ENCODE measurements at places on chromosomes 1 and 21. TPM values are rescaled to one million over a fixed set of nuclear protein-coding genes. Genes with fewer than 3 reads are reported as not detected.

OXCT2 gene
- total RNA-seq = 7.0 TPM

- no peak for DNase-seq
Measured at GRCh38 chr1:171833091-171833825, 8.0 kb upstream of the DNM3 start.

VHLL gene
- not detected for total RNA-seq

- DNase-seq = no peak
Measured at GRCh38 chr1:153627715-153628626, at the start of gene S100A1. TSS of gene S100A1 (plus strand) at chr1:153628434. CDS start at chr1:153630522, 2,088 bp downstream.

GRCh38 chr1:29264773-29265389 lies 28.6 kb downstream of the PTPRU start:
- no peak for DNase-seq

- DNase-seq = no peak
Measured at GRCh38 chr1:247112479-247112781, 8.3 kb upstream of the ZNF669 start.

GRCh38 chr1:224632921-224633321 lies 16.8 kb downstream of the CNIH3 start:
- no peak for DNase-seq

DNA sequence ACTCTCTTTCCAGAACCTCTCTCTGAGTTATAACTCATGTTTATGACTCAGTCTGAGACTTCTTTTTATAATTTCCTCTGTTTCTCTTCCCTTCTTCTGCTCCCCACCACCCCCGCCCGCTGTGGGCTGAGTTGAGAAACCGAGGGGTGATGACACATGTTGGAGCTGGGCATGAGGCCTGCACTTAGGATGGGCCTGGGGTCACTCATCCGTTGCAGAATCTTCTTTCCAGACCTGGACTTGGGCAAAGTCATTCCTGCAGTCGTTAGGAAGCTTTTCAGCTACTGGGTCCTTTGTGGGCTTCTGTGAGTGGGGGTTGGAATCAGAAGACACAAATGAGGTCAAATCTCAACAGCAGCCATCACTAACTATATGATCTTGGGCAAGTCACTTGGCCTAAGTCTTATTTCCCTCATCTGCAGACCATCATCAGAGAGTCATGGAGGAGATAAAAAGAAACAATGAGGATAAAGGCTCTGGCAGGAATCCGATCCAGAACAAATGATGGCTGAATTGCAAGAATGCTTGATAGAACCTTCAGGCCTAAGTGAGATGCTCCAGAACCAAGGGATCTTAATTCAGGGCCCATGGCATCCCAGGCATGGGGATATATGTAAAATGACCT lies 53.4 kb downstream of the RPS6KA1 start:
- DNase-seq = no peak

SLC9C2 gene
- total RNA-seq = not detected

DNA sequence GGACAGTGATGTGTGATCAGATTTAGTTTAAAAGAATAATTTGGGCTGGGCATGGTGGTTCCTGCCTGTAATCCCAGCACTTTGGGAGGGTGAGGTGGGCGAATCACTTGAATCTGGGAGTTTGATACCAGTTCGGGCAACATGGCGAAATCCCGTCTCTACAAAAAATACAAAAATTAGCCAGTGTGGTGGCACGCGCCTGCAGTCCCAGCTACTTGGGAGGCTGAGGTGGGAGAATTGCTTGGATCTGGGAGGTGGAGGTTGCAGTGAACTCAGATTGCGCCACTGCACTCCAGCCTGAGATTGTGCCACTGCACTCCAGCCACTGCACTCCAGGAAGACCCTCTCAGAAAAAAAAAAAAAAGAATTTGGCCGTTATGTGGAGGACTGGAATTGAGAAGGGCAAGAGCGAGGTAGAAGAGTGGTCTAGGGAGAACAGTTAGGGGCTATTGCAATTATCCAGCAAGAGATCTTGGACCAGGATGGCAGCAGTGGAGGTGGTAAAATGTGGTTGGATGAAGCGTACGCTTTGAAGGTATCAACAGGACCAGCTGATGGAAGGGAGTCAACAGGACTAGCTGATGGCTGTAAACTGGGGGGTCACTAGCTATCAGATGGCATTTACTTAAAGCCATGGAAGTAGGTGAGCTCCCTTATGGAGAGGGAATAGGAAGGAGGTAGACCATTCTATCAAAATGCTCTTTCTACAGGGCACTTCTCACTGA lies 9.6 kb downstream of the BTBD19 start:
- no peak for DNase-seq

GOLT1A gene
- total RNA-seq = not detected

HES2 gene
- 14.1 TPM for total RNA-seq

MANEAL gene
- total RNA-seq = 1.0 TPM

DNA sequence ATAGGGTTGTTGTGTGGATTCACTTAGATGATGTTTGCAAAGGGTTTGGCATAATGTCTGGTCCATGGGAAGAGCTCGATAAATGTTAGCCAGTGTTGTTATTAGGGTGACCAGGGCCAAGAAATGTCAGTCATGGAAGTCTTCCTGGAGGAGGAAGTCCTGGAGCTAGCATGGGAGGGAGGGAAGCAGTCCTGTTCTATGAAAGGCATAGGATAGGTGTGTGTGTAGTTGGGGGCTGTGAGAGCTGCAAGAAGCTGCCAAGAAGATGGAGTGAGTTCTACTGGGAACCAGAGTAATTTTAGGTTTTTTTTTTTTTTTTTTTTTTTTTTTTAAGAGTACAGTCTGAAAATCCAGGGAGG lies 4.7 kb downstream of the LGR6 start:
- DNase-seq = no peak

DNA sequence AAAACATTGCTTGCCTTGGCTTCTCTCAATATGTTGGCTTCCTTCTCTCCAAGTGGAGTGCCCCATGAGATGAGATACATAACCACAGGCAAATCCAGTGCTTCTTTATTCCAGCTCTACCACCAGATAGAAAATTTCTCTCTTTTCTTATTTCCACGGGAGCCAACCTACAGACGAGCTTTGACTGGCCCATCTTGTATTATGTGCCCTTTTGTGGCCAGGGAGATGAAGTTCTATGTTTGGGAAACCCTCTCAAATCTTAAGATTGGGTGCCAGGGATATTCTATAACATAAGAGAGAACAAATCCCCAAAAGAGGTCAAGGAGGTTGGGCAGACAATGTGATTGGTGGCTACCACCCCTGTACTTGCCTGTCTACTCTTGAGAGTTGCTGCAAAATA lies 351.8 kb downstream of the ZNF326 start:
- no peak for DNase-seq

DYRK3 gene
- total RNA-seq = 11.4 TPM

DNA sequence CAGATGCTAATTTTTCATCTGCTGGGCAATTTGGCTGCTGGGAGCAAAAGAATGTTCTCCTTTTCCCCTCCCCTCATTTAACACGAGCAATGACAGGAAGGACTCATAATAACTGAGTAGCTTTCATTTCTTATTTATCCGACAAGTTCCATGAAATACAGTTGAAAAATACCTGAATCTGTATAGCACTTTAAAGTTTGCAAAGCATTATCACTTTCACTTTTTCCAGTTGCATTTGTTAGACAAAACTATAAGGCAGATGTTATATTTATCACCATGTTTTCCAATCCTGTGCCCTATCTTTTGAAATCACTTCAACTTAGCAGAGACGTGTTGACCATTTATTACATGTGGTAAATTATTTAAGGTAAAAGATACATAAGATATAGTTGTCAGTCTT lies 350.6 kb upstream of the SGIP1 start:
- no peak for DNase-seq

TMEM125 gene
- total RNA-seq = not detected

DNA sequence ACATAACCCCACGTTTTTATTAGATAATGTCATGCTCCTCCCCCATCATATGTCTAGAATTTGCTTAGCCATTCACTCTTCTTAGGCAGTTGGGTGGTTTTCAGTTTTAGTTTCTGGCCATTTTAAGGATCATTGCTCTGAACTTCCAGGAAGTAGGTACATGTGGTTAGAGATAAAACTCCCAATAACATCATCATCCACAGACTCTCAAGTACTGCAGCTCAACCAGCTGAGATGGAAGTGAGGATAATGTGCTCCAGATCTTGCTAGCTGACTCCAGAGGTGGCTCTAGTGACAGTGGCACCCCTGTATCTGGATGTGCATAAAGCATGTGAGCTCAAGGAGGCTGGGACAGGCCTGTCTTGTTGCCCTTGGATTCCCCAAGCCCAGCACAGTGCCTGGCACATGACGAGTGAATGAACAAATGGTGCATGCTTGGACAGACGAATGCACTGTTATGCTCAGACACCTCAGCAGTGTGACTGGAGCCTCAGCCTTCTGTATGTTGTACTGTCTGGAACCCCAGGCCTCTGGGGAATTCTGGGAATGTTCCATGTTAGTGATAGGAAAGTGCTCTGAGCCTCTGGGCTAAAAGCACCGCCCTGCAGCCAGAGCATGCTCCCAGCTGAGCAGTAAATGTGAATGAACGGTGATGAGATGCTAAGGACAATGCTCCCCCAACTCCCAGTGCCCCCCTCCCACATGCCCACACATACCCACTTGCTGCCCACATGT lies 16.4 kb upstream of the KCNN3 start:
- DNase-seq = no peak

DNA sequence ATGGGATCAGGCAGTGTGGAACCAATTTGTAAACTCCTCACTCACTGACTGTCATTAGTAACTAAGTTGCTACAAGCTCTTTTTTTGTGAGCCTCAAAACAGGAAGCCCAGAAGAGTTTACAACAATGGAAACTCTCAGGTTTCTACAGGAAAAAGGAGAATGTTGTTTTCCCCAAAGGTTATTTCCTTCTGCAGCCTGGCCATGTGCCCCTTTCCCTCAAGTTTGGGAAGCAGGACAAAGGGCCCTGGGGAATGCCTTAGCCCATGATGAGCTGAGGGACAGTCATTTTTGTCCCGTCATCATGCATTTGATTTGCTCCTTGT lies 395.9 kb downstream of the KIF26B start:
- DNase-seq = no peak

- DNase-seq = no peak
Measured at GRCh38 chr1:165068741-165069140, 287.8 kb downstream of the LMX1A start.

CD84 gene
- not detected for total RNA-seq

- no peak for DNase-seq
Measured at GRCh38 chr1:167957710-167958109, 20.8 kb upstream of the MPC2 start.

C8A gene
- not detected for total RNA-seq

DNA sequence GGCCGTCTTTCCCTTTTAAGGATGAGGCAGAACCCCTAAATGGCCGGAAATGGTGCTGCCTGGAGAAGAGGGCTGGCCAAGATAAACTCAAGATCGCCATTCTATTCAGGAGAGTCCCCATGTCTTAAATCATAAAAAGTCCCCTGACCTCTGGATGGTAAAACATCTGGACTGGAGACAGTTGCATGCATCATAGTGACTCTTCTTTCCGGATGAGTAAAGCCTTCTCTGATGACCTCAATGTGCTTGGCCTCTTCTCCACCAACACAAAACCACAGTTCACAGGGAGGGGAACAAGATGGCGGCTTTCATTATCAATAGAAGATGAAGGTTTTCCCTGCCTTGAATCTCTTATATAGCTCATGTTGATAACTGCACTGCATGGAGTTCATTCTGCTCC lies 27.5 kb upstream of the H6PD start:
- DNase-seq = no peak

- DNase-seq = peak; percentile 40
Measured at GRCh38 chr1:66951513-66951912, 26.7 kb downstream of the MIER1 start.

RGS16 gene
- total RNA-seq = 1.2 TPM

RHBDL2 gene
- total RNA-seq = 0.28 TPM

Measured in dermis blood vessel endothelial cell (primary cell).